ENCODE measurements at places on chromosomes 1 and 21.

- no peak for DNase-seq
These were observed 16.6 kb downstream of the NPL start for GRCh38 chr1:182806015-182806678.

DNA sequence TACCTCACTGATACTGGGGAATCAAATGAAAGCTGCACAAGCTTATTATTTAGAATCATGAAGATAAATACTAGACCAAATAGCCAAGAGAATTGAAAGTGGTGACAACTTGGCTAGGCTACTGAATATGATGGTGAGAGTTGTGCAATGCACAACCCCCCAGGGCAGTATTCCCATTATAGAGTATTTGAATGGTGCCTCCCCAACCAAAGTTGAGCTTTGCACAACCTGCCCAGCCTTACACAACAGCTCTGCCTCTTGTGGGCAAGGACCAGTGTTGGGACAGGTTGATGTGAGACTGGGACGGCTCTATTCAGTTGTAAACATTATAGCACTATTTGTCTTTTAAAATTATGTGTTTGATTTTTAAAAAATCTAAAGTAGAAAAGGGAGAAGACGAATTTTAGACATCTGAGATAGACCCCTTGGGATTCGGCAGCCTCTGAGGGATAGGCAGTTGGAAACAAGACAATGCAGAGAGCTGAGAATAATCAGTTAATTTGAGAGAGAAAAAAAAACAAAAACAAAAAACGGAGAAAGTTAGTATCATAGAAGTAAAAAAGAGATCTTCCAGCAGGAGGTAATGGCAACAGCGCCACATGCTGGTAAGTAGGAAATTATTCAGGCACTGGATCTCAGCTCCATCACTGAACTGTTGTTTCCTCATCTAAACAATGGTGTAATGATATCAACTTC lies 91.0 kb upstream of the KCNA3 start:
- peak; percentile 33 for DNase-seq

DNA sequence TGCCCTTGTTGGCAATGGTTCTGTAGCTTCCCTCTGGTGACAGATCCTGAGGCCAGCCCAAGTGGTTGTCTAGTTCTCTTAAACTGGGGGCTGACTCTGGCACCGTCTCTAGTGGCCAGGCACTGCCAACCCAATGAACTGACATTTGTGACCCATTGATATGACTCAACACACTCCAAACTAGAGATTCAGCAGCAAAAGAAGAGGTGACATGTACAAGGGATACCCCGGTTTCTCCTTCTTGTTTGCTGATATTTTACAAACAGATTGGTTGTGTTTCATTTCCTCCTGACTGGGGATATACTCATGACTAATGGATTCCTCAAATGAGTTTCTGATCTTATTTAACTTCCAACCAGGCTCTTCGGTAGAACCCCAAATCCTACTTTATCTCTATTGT lies 65.9 kb upstream of the DNAJC6 start:
- DNase-seq: no peak

DNA sequence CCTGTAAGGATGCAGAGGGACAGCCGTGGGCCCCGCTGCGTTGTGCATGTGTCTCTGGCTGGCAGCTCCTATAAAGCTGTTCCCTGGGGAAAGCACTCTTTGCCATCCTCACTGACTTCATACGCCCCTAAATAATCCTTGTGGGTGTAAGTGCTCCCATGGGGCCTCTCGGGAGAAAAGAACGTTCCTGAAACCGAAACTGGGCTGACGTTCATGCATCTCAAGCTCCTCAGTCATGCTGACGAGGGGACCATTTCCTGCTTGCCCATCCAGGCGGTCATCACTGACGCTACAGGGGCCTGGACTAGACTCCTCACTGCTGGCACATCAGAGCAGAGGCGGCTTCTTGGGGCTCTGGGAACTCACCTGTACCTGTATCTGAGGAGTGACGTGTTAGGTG lies 73.1 kb upstream of the USP24 start:
- DNase-seq: no peak

GRCh38 chr1:51768971-51769588 lies 109.4 kb downstream of the NRDC start:
- peak; percentile 63 for DNase-seq

- peak; percentile 74 for DNase-seq
These were observed 22.7 kb downstream of the PGM1 start for GRCh38 chr1:63615768-63616420.

GRCh38 chr1:221863635-221864034 lies 121.7 kb upstream of the DUSP10 start:
- no peak for DNase-seq
